Stimulated activated CD4-positive, alpha-beta T cell treated with anti-CD3 and anti-CD28 coated beads, Interleukin-4, amount 100 ng/mL, for 48 hours (primary cell): ENCODE measurements at places on chromosomes 6 and 20.

DNA sequence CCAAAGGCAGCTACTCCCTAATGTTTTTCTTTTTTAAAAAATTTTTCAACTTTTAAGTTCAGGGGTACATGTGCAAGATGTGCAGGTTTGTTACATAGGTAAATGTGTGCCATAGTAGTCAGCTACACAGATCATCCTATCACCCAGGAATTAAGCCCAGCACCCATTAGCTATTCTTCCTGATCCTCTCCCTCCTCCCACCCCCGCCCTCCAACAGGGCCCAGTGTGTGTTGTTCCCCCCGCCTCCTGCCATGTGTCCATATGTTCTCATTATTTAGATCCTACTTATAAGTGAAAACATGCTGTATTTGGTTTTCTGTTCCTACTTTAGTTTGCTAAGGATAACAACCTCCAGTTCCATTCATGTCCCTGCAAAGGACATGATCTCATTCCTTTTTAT lies 12.4 kb downstream of the TRIM15 start:
- DNase-seq: no peak

DNA sequence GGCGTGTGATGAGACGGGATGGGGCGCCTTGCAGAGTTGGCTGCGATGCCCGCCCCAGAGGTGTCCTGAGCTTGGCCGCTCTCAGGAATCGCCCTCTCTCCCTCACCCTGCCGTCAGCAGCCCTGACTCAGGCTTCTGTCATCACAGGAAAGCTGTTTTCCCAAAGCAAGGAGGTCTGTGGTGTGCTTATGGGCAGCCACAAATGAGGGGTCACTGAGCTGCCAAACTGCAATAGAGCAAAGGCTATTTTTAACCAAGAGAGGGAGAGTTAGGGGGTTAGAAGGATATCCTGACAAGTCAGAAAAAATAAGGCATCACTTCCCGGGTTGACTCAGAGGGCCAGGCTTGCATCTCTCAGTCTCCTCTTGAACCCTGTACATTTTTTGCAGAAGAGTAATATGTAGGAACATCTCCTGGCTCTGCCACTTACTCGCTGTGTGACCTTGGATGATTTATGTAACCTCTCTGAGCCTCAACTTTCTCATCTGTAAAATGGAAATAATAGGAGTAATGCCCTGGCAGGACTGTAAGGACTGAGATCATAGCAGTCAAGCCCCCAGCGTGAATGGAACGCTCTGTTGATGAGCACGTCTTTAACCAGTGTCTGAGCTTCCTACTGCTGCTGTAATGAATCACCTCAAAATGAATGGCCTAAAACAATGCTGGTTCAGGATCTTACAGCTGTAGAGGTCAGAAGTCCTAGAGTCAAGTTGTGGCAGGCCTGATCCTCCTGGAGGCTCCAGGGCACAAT lies 181.9 kb downstream of the NFATC2 start:
- no peak for DNase-seq

GRCh38 chr20:24590178-24590982 lies 121.0 kb downstream of the SYNDIG1 start:
- no peak for DNase-seq

DNA sequence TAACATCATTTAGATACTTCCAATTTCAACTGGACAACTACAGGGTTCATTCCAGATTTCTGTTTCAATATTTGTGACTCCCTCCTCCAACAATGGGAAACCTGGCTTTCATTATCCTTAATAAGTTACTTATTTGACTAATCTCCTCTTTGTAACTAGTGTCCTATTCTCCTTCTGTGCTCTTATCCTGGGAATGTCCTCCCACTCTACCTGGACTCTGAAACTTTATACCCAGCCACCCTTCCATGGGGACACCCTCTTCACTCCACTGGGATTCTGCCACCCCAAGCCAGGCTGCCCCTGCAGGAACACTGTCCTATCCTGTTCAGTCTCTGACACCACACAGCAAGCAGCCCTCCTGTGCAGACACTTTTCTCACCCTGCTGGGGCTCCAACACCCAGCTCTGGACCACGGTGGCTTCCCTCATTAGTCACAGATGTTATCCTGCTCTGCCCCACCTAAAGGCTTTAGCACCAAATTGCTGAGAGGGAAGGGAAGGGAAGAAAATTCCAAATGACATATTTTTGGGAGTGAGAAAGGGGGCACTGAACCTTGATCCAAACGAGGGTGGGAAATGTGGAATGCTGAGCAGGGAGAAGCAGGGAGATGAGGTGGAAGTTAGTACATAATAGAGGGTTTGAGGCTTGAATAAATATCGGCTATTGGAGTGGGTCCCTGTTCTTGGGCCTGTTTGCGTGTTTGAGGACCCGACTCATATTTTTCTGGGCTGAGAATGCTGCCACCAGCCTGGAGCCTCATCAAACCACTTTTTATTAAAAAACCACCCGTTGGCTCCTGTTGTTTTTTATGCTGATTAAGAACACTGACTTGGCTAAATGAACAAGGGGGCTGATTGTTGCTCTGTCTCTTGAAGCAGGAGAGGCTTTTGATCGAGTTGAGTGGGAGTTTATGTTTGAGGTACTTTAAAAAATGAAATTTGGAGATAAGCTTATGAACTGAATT lies 54.0 kb upstream of the AKIRIN2 start:
- DNase-seq: no peak

- DNase-seq: no peak
Observed at GRCh38 chr20:36850759-36851158, 25.2 kb upstream of the TLDC2 start.

- DNase-seq: no peak
Observed at GRCh38 chr6:156780962-156781853, 4.0 kb downstream of the ARID1B start.

- no peak for DNase-seq
Observed at GRCh38 chr20:24131684-24132083, 143.1 kb upstream of the GGTLC1 start.

DNA sequence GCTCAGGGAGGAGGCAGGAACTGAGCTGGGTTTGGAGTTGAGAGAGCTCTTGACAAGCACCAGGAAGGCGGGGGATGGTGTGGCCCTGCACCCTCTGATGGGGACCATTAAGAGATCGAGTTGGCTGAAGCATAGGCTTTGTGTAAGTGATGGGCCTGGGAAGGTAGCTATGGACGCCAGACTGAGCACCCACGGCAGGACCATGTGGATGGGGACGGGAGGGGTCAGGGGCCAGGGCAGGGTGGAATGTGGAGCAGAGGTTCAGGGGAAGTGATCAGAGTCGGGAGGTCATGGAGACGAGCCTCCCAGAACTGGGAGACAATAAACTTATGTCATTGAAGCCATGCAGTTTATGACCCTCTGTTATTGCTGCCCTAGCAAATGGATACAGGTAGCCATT lies 81.7 kb downstream of the PLG start:
- no peak for DNase-seq

GRCh38 chr6:112010328-112010727 lies 43.6 kb upstream of the CCN6 start:
- no peak for DNase-seq

DNA sequence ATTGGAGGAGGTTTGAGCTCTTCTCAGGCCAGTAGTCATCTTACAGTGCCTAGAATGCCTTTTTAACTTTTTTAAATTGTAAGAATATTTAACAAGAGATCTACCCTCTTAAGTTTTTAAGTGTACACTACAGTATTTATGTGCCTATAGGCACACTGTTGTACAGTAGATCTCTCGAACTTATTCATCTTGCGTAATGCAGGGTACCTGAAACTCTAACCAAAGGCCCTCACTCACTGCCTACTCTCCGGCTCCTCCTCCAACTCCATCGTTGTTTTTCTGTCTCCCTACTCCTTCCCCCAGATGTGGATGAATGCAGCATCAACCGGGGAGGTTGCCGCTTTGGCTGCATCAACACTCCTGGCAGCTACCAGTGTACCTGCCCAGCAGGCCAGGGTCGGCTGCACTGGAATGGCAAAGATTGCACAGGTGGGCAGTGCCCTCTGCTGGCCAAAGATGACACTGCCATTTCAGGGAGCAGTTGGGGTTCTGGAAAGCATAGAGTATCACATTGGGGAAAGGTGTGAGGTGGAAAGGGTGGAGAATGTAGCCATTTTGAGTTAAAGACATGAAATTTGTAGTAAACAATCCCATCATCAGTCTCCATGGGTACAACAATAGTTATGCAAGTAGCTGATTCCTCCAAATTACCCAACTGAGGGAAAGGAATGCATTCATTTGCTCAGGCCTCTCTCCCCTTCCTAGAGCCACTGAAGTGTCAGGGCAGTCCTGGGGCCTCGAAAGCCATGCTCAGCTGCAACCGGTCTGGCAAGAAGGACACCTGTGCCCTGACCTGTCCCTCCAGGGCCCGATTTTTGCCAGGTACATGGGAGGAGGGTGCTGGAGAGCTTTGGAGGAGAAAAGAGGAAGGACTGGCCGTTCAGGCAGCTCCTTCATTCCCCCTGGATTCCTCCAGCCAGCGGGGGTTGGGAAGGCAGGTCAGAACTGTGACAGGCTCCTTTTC lies 18.4 kb upstream of the ZNF76 start:
- DNase-seq: peak; percentile 53

GRCh38 chr6:129967427-129967826 lies 51.0 kb upstream of the L3MBTL3 start:
- DNase-seq: no peak

DNA sequence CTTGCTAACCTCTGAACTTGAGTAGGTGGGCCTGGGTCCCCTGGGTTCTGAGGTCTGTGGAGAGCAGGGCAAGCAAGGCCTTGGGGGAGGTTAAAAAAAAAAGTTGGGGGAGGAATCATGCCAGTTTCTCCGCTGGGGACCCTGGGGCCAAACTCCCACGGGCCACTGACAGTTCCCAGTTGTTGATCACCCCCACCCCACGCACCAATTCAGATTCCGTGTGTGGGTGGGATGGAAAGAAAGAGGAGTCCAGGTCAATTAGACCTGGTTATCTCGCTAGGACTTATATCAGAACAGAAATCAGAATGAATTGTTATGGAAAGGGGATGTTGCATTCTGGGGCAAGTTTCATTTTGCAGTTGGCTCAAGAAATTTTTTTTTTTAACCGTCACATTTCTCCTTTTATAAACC lies 46.7 kb upstream of the SUPT3H start:
- no peak for DNase-seq

DNA sequence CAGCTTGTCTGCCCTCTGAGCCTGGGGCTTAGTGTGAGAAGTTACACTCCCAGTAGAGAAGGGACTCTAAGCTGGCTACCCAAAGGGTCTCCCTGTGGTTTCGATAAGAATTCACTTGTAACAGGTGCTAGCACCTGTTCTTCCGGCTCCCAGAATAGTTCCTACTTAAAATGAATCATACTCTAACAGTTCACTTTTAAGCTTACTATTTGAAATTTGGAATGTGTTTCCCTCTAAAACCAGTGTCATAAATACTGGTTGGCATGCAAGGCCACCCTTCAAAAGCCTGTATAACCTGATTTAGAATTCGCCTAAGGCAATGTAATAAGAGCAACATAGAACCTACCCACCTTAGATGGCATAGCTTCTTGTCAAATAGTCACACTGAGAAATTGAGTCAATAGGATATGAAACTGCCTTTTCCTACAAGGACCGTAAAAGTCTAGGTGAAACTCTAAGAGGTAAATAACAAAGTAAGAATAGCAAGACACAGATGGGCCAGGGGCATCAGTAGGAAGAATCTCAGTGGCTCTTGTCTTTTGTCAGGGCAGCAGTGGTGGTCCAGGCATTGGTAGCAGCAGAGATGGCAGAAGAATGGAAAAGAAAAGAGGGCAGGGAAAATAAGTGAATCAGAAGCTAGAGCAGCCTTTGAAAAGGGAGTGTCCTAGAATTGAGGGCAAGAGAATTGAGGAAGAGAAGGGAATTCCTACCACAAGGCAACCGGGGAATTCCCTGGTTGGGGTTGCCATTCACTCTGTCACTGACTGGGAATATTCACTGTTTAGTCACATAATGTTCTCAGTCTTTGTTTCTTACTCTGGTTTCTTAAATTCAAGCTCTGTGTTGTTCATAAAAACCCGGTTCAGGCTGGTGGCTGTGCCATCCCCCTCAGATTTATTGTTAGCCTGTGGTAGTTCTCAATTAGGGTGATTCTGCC lies 91.5 kb downstream of the HIVEP2 start:
- no peak for DNase-seq

GRCh38 chr20:58492795-58493524 lies 22.2 kb downstream of the APCDD1L start:
- DNase-seq: no peak

- DNase-seq: peak; percentile 24
Observed at GRCh38 chr20:19735446-19735845, 22.6 kb upstream of the RIN2 start.

GRCh38 chr20:37896932-37897548 lies 5.9 kb upstream of the VSTM2L start:
- DNase-seq: no peak

- DNase-seq: no peak
Observed at GRCh38 chr6:64932486-64932885, 774.5 kb downstream of the EYS start.

- no peak for DNase-seq
Observed at GRCh38 chr20:34701405-34702085, 2.6 kb upstream of the TP53INP2 start.

GRCh38 chr20:36467076-36467999 lies 74.0 kb upstream of the MYL9 start:
- DNase-seq: no peak

GRCh38 chr20:49398401-49399144 lies 83.9 kb downstream of the KCNB1 start:
- no peak for DNase-seq

- no peak for DNase-seq
Observed at GRCh38 chr6:26358511-26358981, 6.5 kb upstream of the BTN3A2 start.

- DNase-seq: no peak
Observed at GRCh38 chr20:13301596-13301995, 80.5 kb downstream of the ISM1 start.

DNA sequence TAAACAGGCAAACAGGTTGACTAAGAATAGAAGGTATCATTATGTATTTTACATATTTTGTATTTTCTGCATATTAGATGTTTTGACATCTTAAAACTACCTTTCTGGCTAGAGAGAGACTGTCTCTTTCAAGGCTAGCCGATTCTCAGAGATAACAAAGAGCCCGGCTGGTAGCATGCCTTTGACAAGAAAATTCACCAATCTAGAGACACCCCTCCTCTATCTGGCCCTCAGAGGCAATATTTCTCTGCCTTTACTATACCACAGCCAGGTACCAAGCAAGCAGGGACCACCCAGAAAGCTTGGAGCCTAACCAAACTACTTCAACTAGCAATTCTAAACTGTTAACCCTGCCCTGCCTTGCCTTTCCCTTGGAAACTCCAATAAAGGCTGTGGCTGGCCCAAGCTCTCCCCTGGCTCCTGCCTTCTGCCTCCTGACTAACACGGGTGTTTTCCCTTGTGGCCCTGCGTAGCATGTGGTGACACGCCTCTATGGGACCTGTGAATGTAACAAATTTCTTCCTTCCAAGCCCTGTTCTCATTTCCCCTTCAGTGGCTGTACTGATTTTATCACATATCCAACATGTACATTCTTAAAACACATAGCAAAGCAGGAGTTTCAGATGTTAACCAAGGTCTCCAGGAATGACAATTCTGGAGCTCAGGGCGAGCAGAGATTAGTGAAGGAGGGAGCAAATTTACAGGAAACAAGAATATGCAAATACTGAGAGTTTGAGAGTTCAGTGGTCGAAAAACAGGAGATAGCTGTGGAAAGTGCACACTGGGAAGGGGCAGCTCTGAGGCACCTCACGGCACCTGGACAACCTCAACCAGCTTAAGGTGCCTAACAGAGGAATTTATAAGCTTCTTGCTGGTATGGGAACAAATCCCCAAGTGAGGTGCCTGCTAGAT lies 120.8 kb downstream of the BACH2 start:
- DNase-seq: peak; percentile 47

GRCh38 chr20:38601216-38602184 lies at the start of gene ARHGAP40:
Gene ARHGAP40 (plus strand): TSS chr20:38601809.
- peak; percentile 17 for DNase-seq
